ENCODE measurements at places on chromosomes 4 and X. TPM values are rescaled to one million over a fixed set of nuclear protein-coding genes. Genes with fewer than 3 reads are reported as not detected.

TCEANC gene
- 0.97 TPM for total RNA-seq

ZIC3 gene
- not detected for total RNA-seq

DNA sequence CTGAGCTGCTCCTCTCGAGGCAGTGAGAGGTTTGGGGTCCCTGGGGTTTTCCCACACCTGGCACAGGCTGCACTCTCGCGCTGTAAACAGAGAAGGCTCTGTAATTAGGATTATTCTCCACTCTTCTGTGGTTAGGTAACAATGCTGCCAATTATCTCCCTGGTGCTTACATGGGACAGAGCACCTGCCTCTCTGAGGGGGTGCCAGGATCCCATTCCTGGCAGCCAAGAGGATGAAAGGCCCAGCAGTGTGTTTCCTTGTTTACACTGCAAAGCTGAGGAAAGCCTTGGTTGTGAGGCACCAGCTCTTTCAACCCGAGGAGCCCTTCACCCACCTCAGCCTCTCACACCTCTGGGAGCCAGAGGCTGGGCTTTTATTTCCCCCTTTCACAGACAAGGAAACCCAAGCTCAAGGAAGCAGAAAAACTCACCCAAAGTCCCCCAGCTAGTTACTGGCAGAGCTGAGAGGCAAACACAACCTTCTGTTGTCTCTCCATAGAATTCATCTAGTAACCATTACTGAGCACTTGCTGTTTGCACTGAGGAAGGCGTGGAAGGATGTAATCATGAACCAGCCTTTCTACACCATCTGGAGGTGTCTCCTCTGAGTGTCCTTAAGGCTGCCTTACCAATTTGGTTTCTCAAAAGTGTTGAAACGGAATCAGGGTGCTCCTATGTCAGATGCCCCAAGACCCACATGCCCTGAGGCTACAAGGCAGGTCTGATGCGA lies 39.7 kb upstream of the PROM1 start:
- no peak for DNase-seq
- H3K36me3 ChIP-seq, result no peaks in the 10 kb centered on the region
- peaks cover 70% of the 10 kb centered on the region for H3K4me1 ChIP-seq
- H3K27ac ChIP-seq, result no peak overlapping the region
- H3K4me3 ChIP-seq, result no peak overlapping the region

DNA sequence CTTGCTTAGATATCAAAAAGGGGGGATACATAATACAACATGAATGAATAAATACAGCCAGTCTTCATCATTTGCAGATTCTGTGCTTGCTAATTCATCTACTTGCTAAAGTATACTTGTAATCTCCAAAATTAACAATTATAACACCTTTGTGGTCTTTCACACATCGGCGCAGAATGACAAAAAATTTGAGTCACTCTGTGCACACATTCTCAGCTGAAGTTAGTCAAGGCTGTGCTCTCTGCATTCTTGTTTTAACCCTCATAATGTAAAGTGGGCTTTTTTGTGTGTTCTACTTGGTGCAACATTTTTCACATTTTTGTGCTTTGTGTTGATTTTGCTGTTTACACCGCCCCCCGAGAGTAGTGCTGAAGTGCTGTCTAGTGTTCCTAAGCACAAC lies 65.8 kb upstream of the GPRIN3 start:
- DNase-seq, result no peak
- no peaks in the 10 kb centered on the region for H3K36me3 ChIP-seq
- H3K27ac ChIP-seq, result no peak overlapping the region
- no peaks in the 10 kb centered on the region for H3K4me1 ChIP-seq
- H3K4me3 ChIP-seq, result no peak overlapping the region

GRCh38 chrX:31223817-31224216 lies 152.0 kb upstream of the FTHL17 start:
- H3K4me1 ChIP-seq, result peaks cover 43% of the 10 kb centered on the region
- no peak overlapping the region for H3K4me3 ChIP-seq
- no peaks in the 10 kb centered on the region for H3K36me3 ChIP-seq
- H3K27me3 ChIP-seq, result no peaks in the 10 kb centered on the region
- H3K27ac ChIP-seq, result no peak overlapping the region
